ENCODE measurements at places on chromosomes 12 and 14.
A peak's percentile ranks its signal among the peaks of the same experiment; 100 is the strongest.

DNA sequence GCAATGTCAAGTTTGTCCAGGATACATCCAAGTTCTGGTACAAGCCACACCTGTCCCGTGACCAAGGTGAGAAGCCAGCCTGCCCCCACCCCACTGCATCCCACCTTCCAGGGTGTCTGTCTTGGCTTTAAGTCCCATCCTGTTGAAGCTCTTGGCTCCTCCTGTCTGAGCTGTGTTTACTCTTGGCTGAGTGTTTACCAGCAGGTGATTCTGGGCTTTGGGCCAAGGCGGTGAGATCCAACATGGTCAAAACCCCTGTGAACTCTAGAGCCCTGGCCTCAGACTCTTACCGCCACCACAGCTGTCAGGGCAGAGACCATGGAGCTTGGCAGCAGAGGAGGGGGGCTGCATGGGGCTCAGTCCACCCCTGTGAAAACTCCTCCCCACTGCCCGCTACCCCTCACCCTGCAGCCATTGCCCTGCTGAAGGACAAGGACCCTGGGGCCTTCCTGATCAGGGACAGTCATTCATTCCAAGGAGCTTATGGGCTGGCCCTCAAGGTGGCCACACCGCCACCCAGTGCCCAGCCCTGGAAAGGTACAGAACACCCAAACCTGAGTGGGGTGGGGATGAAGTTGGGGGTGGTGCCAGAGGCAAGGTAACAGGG is 11.6 kb downstream of the TNS2 start:
- DNase-seq: peak; percentile 48

DNA sequence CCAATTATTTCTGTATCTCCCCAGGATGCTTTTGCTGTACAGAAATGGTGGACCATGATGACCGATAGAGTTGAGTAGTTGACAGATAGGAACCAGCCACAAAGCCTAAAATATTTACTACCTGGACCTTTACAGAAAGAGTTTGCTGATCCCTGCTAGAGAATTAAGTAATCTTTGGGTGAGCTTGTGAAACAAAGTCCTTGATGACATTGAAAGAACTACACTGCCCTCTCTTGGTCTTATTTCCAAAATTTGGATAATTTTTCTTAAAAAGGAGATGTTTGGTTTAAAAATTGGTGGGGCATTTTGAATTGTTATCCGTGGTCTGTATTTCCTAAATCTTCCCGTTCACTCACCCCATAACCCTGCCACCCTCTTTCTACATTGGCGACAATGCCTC is 13.7 kb upstream of the TCTN1 start:
- peak; percentile 80 for DNase-seq

- DNase-seq: no peak
Observed at GRCh38 chr12:32052212-32052713, 54.4 kb upstream of the BICD1 start.

GRCh38 chr12:3572560-3572959 is 81.6 kb downstream of the PRMT8 start:
- no peak for DNase-seq

- no peak for DNase-seq
Observed at GRCh38 chr12:66898700-66899469, 220.0 kb upstream of the GRIP1 start.

- no peak for DNase-seq
Observed at GRCh38 chr12:128649902-128650301, 173.9 kb downstream of the SLC15A4 start.

- DNase-seq: peak; percentile 52
Observed at GRCh38 chr12:58917699-58918468, 2.4 kb downstream of the LRIG3 start.
